ENCODE measurements at places on chromosomes 7 and 10. TPM values are rescaled to one million over a fixed set of nuclear protein-coding genes. Genes with fewer than 3 reads are reported as not detected.
A peak's percentile ranks its signal among the peaks of the same experiment; 100 is the strongest.

GRCh38 chr7:50121286-50121685 is 28.2 kb upstream of the ZPBP start:
- no peak for DNase-seq

- no peak for DNase-seq
Measured at GRCh38 chr10:95391164-95391563, 100.4 kb upstream of the PDLIM1 start.

- DNase-seq, result no peak
Measured at GRCh38 chr10:110483633-110484032, 14.1 kb upstream of the DUSP5 start.

DNA sequence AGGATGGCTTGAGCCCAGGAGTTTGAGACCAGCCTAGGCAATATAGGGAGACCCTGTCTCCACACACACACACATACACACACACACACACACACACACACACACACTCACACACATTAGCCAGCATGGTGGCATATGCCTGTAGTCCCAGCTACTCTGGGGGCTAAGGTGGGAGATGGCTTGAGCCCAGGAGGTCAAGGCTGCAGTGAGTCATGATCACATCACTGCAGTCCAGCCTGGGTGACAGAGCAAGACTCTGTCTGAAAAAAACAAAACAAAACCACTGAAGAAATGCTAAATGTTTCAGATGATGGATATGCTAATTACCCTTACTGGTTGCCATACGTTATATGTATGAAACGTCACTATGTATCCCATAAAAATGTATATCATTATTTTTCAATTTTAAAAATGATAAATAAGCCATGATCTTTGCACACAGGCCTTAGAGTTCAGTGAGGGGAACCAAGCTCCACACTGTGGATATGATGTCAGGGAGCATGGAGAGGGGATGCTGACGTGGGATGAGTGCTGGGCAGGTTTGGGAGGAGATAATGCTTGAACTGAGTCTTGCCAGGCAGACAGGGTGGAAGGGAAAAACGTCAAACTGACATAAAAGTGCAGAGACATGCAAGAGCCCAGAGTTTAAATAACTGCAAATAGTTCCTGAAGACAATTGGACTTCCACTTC is 45.9 kb upstream of the ARHGAP12 start:
- DNase-seq, result no peak

GRCh38 chr7:139043823-139044812 is 8.3 kb upstream of the ZC3HAV1L start:
- peak; percentile 63 for DNase-seq

- DNase-seq, result no peak
Measured at GRCh38 chr10:30820261-30820991, 190.9 kb upstream of the LYZL2 start.

- no peak for DNase-seq
Measured at GRCh38 chr10:123721441-123722049, 55.4 kb downstream of the GPR26 start.

DNA sequence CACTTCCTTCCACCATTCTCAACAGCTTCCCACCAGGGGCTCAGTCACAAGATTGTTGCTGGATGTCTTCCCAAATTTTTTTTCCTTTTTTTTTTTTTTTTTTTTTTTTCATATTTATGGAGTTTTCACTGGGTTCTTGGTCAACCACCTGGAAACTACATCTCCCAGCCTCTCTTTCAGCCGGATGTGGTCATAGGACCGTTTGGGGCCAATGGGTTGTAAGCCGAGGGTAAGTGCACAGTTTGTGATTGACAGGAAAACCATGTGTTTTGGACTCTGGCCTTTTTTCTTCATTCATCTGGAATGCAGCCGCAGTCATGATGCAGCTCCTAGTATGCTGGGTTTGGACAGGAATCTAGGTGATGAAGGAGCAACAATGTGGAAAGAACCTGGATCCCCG is 337.1 kb upstream of the FOXK1 start:
- DNase-seq, result no peak

DNA sequence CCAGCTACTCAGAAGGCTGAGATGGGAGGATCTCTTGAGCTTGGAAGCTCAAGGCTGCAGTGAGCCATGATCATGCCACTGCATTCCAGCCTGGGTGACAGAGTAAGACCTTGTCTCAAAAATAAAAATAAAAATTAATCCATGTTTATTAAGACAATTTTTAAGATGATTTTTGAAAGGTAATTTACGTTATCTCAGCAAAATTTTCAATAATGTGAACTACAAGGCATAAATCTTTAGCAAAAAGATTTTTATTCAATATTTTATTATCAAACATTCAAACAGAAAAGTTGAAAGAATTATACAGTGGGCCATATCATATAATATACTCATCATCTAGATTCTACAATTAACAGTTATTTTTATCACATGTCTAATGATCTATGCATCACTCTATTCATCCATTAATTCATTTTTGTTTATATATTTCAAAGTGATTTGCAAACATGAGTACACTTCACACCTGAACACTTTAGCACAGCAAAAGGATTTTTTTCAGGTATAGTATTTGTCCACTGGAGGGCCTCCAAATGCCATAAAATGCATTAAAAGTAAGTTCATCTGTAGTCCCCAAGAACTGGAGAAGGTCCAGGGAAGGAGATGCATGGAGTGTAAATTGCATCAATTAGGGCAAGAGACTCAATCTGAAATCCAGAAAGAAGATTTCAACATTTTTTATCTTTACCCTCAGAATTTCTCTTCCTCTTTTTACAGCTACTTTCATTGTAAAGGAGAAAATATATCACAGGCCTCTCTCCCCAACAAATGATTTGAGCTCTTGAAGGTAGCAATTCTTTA is 38.6 kb upstream of the RSBN1L start:
- DNase-seq, result peak; percentile 43

GRCh38 chr7:542713-543500 is 23.3 kb upstream of the PDGFA start:
- DNase-seq, result no peak

- no peak for DNase-seq
Measured at GRCh38 chr10:17782921-17783665, 26.1 kb upstream of the MRC1 start.

GRCh38 chr10:5832946-5833345 is 19.7 kb upstream of the GDI2 start:
- no peak for DNase-seq

DNA sequence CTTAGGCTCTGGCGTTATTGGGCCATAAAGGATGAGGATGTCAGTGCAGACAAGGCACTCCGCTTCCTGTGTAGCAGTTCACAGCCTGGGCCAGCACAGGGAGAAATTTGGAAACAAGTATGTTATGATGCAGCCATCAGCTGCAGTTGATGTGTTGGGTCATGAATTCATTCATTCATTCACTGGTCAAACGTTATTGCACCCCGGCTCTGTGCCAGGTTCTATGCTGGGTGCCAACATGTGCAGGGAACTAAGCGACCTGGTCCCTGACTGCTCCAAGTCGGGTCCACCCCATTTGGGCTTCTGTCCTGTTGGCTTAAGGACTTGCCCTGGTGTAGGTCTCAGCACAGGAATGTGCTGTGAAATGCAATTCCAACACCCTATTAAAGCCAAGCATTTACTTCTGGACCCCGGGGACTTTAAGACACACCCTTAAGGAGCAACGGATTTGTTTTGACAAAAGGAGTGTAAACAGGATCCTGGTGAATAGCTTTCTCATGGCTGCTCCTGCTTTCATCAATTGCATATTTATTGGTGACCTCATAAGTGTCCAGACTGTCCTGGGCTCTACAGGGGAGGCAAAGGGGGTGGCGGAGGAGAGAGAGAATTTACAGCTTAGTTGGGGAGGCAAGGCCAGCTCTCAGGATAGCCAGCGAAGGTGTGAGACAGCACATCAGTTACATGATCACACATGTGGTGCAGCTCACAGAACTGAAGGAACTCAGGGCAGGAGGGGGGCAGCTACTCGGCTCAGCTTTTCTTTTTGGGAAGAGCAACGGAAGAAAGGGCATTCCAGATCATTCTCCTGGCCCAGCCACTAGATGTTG is 158.6 kb downstream of the GRK5 start:
- DNase-seq, result no peak

GRCh38 chr10:14560274-14560673 is 214.4 kb downstream of the FAM107B start:
- peak; percentile 64 for DNase-seq

DNA sequence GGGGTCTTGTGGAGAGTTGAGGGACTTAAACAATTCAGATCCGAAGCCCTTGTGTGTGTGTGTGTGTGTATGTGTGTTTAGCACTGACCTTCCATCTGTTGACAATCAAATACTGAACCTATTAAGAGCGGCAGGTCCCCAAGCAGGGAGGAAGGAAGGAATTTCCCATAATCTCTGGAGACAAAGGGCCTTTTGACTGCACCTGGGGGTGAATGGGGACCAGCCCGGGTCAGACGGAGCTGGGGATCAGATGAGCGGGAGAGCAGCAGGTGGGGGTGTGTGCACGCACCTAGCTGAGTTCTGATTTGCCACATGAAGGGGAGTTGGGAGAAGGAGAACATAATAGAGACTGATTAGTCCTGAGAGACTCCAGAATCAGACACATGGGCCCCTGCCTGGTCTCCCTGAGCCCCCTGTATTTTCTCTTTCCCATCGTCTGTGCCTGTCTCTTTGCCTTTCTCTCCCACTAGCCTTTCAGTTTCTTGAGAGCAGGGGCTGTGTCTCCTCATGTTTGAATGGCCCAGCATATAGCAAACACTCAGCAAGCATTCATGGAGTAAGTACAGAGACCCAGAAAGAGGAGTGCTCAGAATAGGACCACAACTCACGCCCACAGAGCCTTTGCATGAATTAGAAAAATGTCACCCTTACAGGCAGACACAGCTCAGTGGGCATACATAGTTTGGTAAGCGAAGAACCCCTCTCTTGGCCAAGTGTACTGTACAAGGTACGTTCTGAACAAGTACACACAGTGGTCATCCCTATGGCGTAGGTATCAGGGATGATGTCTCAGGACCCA is 288.3 kb upstream of the HABP2 start:
- no peak for DNase-seq

DNA sequence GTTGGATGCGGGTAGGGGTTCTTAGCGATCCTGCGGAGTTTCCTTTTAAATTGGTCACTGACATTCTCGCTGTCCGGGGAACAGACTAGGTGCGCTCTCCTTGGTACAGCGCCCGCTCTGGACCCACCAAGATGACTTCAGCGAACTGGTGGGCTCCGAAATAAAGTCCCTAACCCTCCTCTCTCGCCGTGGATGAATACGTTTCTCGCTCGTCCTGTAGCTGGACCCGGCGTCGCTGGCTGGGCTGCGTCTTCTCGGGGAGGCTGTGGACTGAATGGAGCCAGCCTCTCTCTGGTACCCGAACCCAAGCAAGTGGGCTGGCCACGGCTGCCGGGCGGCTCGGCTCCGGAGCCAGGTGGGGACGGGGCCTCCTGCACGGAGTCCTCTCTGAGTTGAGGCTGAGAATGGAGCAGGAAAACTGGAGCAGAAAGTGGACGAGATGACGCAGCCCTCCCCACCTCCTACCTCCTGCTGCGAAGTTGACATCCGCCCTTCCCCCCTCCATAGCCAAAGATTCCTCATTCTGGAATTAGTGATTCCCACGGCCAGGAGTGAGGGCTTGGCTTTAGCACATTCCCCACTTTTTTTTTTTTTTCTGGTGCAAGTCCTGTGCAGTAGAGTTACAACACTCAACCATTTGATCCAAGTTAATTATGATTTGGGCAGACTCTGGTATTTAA is 1.5 kb downstream of the UNC5B start:
- DNase-seq, result no peak

GRCh38 chr7:2498708-2499107 is 20.9 kb upstream of the LFNG start:
- no peak for DNase-seq

DNA sequence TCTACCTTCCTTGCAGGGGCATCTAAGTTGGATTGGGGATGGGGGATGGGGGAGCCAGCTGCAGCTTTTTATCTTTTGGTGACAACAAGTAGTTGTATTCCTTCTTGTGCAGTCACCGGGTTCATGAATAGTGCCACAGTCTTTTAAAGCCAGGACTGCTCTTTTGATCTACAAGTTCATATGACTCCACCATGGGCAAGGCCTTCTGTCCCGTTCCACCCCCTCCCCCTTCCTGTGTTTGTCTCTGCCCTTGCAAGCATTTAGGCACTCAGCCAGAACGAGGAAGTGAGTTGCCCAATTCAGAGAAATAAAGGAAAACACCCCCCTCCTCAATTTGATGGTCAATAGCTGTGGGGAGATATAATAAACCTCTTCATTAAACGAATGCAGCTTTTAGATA is 44.8 kb upstream of the EGR2 start:
- no peak for DNase-seq

DNA sequence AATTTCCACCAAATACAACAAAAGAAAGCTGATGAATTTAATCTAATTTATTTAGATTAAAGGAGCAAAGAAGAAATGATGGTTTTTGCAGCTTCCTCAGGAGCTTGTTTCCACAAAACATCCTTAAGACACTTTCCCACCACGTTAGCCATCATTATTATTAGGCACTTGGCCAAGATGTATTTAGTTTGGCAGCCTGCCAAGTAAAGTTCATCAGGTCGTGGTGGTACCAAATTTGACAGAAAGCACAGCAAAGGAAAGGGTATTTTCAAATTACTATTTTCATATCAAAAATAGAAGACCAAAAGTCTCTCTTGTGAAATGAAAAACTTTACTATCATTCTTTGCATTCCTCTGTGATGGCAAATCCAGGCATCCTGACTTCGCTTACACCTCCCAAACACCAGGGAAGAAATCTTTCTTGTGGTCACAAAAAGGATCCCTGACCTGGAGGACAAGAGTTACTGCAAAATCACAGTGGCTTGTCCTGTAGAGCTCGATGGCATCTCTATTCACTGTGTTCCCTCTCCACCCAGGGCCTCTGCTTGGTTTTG is 123.1 kb upstream of the INHBA start:
- DNase-seq, result no peak

DNA sequence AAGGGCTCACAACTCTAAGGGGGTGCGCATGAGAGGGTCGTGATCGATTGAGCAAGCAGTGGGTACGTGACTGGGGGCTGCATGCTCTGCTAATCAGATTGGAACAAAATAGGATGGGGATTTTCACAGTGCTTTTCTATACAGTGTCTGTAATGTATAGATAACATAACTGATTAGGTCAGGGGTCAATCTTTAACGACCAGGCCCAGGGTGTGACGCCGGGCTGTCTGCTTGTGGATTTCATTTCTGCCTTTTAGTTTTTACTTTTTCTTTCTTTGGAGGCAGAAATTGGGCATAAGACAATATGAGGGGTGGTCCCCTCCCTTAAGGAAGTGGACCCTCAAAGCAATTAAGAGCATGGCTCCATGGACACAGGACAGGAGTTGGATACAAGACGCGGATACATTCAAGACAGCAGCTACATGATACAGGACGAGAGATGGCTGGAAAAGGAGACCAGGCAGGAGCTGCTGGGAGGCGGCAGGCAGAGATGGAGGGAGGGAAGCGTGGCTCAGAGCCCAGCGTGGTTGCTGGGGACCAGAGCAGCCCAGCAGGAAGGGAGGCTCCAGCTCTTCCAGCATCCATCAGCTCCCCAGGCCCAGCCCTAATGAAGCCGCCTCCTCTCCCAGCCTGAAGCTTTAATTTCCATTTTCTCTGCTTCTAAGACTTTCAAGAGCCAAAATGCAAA is 31.6 kb downstream of the GSDME start:
- no peak for DNase-seq

GRCh38 chr7:39509436-39509835 is 56.8 kb upstream of the YAE1 start:
- DNase-seq, result no peak

The EBLN1 gene
- not detected for total RNA-seq

The WEE2 gene
- not detected for total RNA-seq

The ADIRF gene
- not detected for total RNA-seq

The NXPH1 gene
- total RNA-seq, result not detected

The MLXIPL gene
- not detected for total RNA-seq

The HABP2 gene
- not detected for total RNA-seq

The PTN gene
- total RNA-seq, result not detected

The CYP2C19 gene
- total RNA-seq, result 0.22 TPM

The TCAF2 gene
- 31.6 TPM for total RNA-seq

The INMT gene
- total RNA-seq, result 0.87 TPM

The CFAP70 gene
- 3.8 TPM for total RNA-seq

Measured in CD4-positive, alpha-beta memory T cell (primary cell).